Fibroblast of skin of back (primary cell): ENCODE measurements at places on chromosomes 4 and X.

- peak; percentile 14 for DNase-seq
These were observed 18.4 kb upstream of the ZNF41 start for GRCh38 chrX:47501226-47502074.

- no peak for DNase-seq
These were observed 291.9 kb upstream of the TENM3 start for GRCh38 chr4:181951265-181951664.

- no peak for DNase-seq
These were observed 62.5 kb downstream of the FSTL5 start for GRCh38 chr4:162101337-162101736.

DNA sequence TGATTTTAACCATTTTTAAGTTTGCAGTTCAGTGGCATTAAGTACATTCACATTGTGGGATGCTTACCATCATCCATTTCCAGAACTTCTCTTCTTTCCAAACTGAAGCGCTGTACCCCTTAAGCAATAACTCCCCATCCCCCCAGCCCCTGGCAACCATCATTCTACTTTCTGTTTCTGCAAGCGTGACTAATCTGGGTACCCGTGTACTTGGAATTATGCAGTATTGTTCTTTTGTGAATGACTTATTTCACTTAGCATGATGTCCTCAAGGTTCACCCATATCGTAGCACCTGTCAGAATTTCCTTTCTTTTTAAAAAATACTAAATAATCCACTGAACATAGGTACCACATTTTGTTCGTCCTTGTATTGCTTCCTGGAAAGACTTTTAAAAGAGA is 32.9 kb downstream of the USP9X start:
- no peak for DNase-seq

GRCh38 chr4:94932366-94932765 is 174.6 kb downstream of the BMPR1B start:
- no peak for DNase-seq

DNA sequence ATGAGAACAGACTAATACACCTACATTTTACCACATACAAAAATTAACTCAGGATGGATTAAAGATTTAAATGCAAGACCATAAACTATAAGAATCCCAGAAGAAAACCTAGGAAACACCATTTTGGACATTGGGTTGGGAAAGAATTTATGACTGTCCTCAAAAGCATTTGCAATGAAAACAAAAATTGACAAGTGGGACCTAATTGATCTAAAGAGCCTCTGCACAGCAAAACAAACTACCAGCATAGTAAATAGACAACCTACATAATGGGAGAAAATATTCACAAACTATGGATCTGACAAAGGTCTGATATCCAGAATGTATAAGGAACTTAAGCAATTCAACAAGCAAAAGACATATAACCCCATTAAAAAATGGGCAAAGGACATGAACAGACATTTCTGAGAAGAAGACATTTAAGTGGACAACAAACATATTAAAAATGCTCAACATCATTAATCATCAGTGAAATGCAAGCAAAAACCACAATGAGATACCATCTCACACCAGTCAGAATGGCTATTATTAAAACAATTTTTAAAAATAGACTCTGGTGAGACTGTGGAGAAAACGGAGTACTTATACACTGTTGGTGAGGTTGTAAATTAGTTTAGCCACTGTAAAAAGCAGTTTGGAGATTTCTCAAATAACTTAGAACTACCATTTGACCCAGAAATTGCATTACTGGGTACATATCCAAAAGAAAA is 221.7 kb upstream of the DIPK2B start:
- peak; percentile 67 for DNase-seq
